ENCODE measurements at places on chromosomes 12 and 14.

- DNase-seq, result no peak
Measured at GRCh38 chr14:39847852-39848251, 415.6 kb upstream of the FBXO33 start.

GRCh38 chr12:48069241-48069640 lies 36.6 kb downstream of the SENP1 start:
- no peak for DNase-seq

DNA sequence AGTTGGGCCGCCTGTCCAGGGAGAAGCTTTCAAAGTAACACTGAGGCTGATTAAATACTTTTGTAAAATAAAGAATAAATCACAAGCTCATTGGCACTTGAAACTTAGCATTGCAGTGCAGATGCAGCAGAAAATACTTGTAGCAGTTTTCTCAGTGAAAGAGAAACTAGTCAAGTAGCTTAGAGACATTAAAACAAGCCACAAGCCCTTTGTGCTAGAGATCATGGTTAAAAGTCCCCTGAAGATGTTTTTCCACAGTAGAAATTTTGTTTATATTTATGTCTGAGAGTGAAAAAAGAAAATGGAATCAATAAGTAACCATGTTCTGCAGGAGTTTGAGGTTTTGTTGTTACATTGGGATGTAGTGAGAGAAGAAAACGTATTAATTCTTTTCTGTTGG lies 5.9 kb downstream of the PSEN1 start:
- no peak for DNase-seq

DNA sequence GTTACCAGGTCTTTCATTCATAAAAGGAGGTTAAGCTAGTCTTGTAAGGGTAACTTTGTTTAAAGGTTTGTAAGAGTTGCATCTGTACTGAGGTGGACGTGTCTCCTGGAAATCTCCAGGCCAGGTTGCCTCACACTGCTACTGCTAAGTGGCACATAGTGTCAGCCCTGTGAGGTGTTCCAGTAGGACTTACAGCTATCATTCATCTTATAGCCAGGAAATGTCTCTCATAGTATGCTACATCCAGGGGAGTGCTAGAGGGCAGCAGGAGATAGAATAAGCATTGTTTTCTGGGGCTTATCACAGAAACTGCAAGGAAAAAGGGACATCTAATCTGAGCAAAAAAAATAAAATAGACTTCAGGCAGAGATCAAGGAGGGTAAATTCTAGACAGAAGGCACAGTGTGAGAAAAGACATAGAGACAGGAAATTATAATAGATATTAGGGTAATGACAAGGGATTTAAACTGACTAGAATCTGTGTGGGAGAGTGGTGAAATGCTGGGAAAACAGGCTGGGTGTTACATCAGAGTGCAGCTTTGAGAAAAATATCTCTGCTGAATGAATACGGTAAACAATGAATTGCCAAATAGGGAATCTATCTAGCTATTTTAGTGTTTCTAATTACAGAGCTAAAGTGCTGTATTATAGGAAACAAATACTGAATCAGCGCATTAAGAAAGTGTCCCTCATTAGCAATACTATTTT lies 205.1 kb upstream of the ABCD2 start:
- DNase-seq, result no peak
